ENCODE measurements at places on chromosomes 12 and 14. TPM values are rescaled to one million over a fixed set of nuclear protein-coding genes. Genes with fewer than 3 reads are reported as not detected.

The RND1 gene
- total RNA-seq = 7.1 TPM

The EIF2B2 gene
- total RNA-seq = 34.8 TPM

The KIF26A gene
- total RNA-seq = 5.9 TPM

The BBOF1 gene
- total RNA-seq = 2.8 TPM

The RNU4-1 gene
- total RNA-seq = 2,477 TPM

The IL23A gene
- total RNA-seq = 0.81 TPM

The KERA gene
- not detected for total RNA-seq

DNA sequence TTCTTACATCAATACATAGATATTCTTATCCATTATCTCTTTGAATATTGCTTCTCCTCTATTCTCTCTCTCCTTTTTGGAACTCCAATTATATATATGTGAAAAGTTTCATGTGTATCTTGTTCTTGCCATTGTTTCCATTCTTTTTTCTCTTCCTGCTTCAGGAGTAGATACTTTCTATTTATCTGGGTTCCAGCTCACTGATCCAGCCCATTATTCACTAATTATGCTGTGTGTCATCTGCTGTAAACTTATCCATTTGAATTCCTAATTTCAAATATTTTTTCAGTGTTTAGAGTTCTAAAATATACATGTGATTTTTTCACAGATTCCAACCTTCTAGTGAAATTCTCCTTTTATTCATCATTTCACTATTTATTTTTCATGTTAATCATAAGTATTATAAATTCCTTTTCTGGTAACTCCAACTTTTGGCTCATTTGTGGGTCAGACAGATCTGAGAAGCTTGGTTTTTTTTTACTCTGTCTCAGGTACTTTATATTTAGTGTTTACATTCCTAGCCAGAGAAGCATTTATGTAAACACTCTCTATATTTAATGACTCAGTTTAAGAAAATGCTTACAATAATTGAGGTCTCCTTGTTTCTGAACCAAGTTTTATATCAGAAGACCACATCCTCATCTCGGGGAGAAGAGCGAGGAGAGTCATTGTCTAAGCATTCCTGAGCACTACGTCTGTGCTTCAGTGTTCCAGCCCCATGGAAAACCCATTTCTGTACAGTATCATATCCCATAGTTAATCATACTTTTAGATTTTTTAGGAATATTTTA lies 15.9 kb upstream of the AMIGO2 start:
- no peak for DNase-seq
- no peaks in the 10 kb centered on the region for H3K27me3 ChIP-seq
- H3K36me3 ChIP-seq = no peaks in the 10 kb centered on the region
- no peak overlapping the region for H3K4me3 ChIP-seq
- H3K27ac ChIP-seq = no peak overlapping the region
- H3K4me1 ChIP-seq = no peaks in the 10 kb centered on the region

GRCh38 chr12:106362971-106363370 lies 5.4 kb downstream of the POLR3B start:
- no peak overlapping the region for H3K4me3 ChIP-seq
- peaks cover 17% of the 10 kb centered on the region for H3K36me3 ChIP-seq
- DNase-seq = no peak
- H3K27me3 ChIP-seq = no peaks in the 10 kb centered on the region
- peaks cover 12% of the 10 kb centered on the region for H3K4me1 ChIP-seq
- no peak overlapping the region for H3K27ac ChIP-seq

GRCh38 chr12:39367494-39367893 lies 75.4 kb downstream of the KIF21A start:
- no peaks in the 10 kb centered on the region for H3K27me3 ChIP-seq
- H3K36me3 ChIP-seq = no peaks in the 10 kb centered on the region
- H3K4me3 ChIP-seq = no peak overlapping the region
- no peak overlapping the region for H3K27ac ChIP-seq

GRCh38 chr14:68521961-68522509 lies 270.8 kb downstream of the ZFP36L1 start:
- H3K4me3 ChIP-seq = no peak overlapping the region
- H3K27ac ChIP-seq = peak overlapping the region; percentile 58
- H3K36me3 ChIP-seq = no peaks in the 10 kb centered on the region
- H3K27me3 ChIP-seq = no peaks in the 10 kb centered on the region
- no peak for DNase-seq
- H3K4me1 ChIP-seq = peaks cover 31% of the 10 kb centered on the region

- H3K27me3 ChIP-seq = no peaks in the 10 kb centered on the region
- DNase-seq = no peak
- no peaks in the 10 kb centered on the region for H3K36me3 ChIP-seq
Measured at GRCh38 chr14:21049271-21049673, 7.1 kb downstream of the RNASE7 start.

DNA sequence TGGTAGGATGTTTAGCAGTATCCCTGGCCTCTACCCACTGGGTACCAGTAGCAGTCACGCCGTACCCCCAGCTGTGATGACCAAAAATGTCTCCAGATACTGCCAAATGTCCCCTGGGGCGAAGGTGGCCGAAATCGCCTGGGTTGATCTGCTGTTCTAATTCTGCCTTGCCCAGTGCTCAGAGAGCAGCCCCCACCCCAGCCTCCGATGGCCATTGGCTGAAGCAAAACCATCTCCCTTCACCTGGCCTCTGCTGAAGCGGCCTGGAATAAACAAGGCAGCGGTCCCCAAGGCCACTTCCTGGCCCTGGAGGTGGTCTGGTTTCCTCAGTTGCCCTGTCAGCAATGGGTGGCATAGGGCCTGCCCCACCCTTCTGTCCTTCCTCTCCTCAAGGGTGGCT lies 298.4 kb downstream of the CACNA1C start:
- H3K27ac ChIP-seq = no peak overlapping the region
- no peak for DNase-seq
- peaks cover 6% of the 10 kb centered on the region for H3K4me1 ChIP-seq
- H3K36me3 ChIP-seq = no peaks in the 10 kb centered on the region
- no peak overlapping the region for H3K4me3 ChIP-seq

DNA sequence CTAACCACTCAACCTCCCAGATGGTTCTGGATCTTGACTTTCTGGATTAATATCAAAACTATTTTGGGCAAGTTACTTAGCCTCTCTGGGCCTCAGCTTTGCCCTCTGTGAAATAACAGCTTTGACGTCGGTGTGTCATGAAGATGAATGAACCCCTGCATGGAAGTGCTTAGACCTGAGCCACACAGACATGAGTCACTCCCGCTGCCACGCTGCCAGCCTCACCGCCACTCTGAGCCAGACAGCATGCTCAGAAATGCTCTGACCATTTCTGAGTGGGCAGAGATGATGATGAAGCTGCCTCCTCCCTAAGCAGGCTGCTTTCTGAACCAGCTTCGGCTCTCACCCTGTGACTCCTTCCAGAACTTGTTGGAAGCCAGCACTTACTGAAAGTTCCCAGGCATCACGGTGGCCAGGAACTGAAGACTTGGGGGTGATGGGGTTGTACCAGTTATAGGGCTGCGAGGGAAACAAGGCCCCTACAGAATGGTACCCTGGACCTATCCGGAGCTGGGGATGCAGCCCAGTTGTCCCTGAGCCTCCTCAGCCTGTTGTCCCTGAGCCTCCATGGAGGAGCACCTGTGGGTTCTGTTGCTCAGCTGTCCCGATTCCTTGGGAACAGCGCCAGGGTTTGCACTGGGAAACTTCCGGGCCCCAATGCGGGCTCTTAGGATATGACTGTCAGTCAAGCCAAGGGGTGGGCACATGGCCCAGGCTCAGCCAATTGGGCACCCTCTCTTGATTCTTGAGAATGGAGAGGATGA lies 2.0 kb upstream of the CCDC197 start:
- H3K27me3 ChIP-seq = no peaks in the 10 kb centered on the region
- no peak for DNase-seq
- no peaks in the 10 kb centered on the region for H3K36me3 ChIP-seq
- no peak overlapping the region for H3K4me3 ChIP-seq

DNA sequence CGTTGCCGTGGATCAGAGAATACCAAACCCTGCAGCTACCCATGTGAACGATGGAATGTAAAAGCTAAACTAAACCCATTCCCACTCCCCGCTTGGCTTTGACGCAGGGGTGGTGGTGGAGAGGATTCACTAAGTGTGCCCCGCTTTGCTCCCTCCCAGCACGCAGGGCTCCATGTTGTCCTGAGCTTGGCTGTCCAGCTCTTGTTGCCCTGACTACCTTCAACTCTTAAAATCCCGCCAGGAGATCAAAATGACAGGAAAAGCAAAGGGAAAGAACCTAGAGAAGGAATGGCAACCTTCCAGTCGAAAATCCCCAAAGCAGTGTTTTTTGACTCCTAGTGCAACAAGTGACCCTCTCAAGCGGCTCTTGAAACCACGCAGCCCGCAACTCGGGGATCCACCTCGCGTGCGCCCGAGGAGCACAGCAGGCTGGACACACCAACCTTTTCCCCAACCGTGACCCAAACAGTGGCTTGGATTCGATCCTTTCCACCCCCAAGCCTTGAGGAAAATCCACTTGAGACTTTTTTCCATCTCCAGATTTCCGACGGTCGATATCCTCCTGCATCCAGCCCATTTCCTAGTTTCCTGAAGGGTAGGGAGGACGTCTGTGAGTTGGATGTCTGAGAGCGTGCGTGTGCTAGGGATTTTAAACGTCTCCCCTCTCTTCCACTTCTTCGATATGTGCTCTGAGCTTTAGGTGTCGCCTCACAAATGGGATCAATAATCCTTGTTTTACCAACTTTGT lies 1.4 kb downstream of the SYT10 start:
- peaks cover 43% of the 10 kb centered on the region for H3K27me3 ChIP-seq
- H3K4me3 ChIP-seq = no peak overlapping the region
- no peak overlapping the region for H3K27ac ChIP-seq
- DNase-seq = no peak

DNA sequence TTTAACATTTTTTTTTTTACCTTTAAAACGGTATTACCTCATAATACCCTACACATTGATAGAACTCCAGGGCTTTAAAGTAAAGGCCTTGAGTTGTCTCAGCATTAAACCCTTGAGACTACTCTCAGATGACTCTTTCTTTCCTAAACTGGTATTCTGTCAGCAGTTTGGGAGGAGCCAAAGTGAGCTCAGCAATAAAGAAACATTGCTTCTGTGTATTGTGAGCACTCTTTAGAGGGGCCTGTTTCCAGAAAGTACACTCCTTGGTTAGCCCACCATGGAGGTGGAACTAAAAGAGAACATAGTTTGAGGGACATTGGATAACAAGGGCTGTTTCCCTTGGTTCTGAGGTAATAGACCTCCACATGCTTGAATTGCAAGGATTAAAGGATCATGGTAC lies 20.4 kb downstream of the MAP3K12 start:
- H3K27ac ChIP-seq = no peak overlapping the region
- H3K4me3 ChIP-seq = no peak overlapping the region
- H3K4me1 ChIP-seq = peaks cover 11% of the 10 kb centered on the region
- H3K27me3 ChIP-seq = no peaks in the 10 kb centered on the region
- DNase-seq = no peak

DNA sequence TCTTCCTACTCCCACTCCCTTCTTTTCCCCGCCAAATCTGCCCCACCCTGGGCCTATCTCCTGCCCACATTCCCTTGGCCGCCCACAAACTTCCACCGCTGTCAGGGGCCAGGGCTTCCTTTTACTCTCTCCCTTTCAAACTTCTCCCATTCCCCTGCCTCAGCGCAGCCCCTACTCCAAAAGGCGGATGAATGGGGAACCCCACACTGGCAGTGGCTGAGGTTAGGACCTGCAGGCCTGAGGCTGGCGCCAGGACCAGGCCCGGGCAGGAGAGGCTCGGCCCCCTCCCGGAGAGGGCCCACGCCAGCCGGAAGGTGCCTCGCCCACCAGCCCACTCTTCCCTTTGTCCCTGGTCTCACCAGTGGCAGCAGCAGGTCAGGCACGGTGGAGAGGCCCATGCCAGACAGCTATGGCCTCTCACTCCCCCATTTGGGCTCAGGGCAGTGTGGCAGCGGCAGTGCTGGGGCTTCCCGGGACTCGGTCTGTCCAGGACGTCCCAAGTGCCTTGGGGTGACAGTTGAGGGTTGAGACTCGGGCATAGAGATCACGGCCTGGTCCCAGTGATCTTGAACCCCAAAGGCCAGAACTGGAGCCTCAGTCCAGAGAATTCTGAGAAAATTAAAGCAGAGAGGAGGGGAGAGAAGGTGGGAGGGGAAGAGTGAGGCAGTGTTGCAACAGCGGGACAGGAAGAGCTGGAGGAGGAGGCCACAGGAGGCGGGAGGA lies at the start of gene TNFRSF1A:
Gene TNFRSF1A (minus strand): TSS at position 660 of the 723 bp plus-strand sequence. CDS start 262 bp downstream, at position 398.
- H3K4me1 ChIP-seq = peaks cover 60% of the 10 kb centered on the region
- H3K27ac ChIP-seq = peak within 1 kb of the TSS; percentile 99

GRCh38 chr12:19409376-19409775 lies 29.9 kb upstream of the AEBP2 start:
- no peak overlapping the region for H3K27ac ChIP-seq
- DNase-seq = no peak
- H3K27me3 ChIP-seq = no peaks in the 10 kb centered on the region
- peaks cover 7% of the 10 kb centered on the region for H3K4me1 ChIP-seq

- H3K27me3 ChIP-seq = no peaks in the 10 kb centered on the region
- H3K27ac ChIP-seq = peak overlapping the region; percentile 84
- no peaks in the 10 kb centered on the region for H3K36me3 ChIP-seq
- peak overlapping the region; percentile 34 for H3K4me3 ChIP-seq
Measured at GRCh38 chr12:50271724-50272247, 11.5 kb downstream of the LIMA1 start.

GRCh38 chr12:72734581-72734980 lies 462.4 kb downstream of the TRHDE start:
- no peaks in the 10 kb centered on the region for H3K27me3 ChIP-seq
- H3K4me3 ChIP-seq = no peak overlapping the region
- H3K27ac ChIP-seq = no peak overlapping the region
- H3K4me1 ChIP-seq = no peaks in the 10 kb centered on the region
- no peak for DNase-seq

- no peak overlapping the region for H3K4me3 ChIP-seq
- no peaks in the 10 kb centered on the region for H3K27me3 ChIP-seq
Measured at GRCh38 chr12:4566474-4566873, 4.5 kb downstream of the DYRK4 start.

DNA sequence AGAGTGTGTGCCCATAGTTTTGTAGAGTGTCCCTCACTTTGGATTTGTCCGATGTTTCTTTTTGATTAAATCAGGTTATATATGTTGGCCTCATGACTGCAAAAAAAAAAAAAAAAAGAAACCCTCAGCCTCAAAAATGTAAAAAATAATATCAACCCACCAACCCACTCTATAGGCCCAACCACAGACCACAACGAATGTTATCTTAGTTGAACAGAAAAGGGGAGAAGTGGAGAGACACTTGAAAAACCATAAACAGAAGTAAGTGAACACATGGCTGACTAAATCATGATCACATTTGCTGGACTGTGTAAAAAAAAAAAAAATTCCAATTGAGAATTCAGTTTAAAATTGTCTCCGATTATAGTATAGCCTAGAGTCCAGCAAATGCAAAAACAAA lies 45.5 kb upstream of the ST8SIA1 start:
- H3K4me1 ChIP-seq = no peaks in the 10 kb centered on the region
- no peaks in the 10 kb centered on the region for H3K27me3 ChIP-seq
- no peak overlapping the region for H3K4me3 ChIP-seq
- H3K27ac ChIP-seq = no peak overlapping the region

All from upper lobe of right lung (tissue), 1 donor.